Stimulated activated CD4-positive, alpha-beta T cell treated with anti-CD3 and anti-CD28 coated beads, Interleukin-4, amount 100 ng/mL, for 4 hours (primary cell): ENCODE measurements at places on chromosomes 5 and 9.

DNA sequence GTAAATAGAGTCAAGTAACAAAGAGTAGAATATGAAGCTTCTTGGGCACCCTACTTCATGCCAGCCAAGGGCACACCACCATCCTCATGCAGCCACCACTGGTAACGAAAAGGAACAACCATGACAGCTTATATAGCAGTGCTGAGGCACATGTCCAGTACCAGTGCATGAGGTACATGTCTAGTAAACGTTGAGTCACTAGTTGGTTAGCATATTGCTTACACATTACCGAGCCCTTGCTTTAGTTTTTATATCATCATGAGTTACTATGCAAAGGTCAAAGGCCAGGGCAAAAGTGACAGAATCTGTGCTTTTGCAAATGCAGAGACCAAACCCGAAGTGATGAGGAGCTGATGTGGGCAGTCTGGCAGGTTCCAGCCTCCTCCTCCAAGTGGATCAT lies 147.1 kb upstream of the MAP1B start:
- DNase-seq = no peak

- no peak for DNase-seq
Measured at GRCh38 chr9:17318821-17319320, 184.0 kb downstream of the CNTLN start.

DNA sequence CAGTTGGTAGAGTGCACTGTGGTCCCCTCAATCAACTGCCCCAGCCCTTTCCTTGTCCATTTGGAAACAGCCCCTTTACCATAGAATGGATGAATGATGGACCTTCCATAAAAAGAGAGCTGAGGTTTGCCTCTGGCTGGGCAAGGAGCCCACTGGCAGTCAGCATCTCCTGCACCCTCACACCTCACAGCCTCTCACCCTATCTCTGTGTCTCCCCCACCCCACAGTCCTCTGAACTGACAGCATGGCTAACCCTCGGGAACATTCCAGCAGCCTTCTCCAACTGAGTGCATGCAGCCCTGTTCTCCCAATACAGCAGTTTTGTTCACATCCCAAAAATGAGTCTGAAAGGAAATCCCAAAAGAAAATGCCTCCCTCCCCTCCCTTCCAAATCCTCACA lies 51.7 kb downstream of the RETREG1 start:
- no peak for DNase-seq

GRCh38 chr9:4760122-4760521 lies 19.1 kb upstream of the AK3 start:
- DNase-seq = no peak

- no peak for DNase-seq
Measured at GRCh38 chr5:32753051-32753450, 41.9 kb downstream of the NPR3 start.

GRCh38 chr9:32161209-32161608 lies 223.2 kb upstream of the ACO1 start:
- DNase-seq = no peak

GRCh38 chr5:96373381-96373733 lies 59.7 kb downstream of the PCSK1 start:
- no peak for DNase-seq

GRCh38 chr9:134895908-134896833 lies 15.6 kb downstream of the FCN2 start:
- no peak for DNase-seq

GRCh38 chr5:160922311-160922710 lies 70.3 kb upstream of the ATP10B start:
- DNase-seq = no peak

DNA sequence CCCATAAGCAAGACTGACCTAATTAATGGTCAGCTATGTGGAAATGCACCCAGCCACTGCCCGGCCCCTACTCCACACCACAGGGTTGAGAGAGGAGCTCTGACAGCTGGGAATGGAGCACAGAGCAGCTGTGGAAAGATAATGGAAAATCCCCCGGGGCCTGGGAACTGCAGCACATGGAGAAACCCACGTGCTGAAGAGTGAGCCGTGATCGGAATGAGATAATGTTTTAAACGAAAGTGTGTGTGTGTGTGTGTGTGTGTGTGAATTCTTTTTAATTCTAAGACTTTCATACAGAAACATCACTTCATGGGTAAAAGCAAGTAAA lies 13.1 kb upstream of the SLC12A7 start:
- DNase-seq = no peak

- no peak for DNase-seq
Measured at GRCh38 chr5:59249160-59249559, 644.4 kb downstream of the PDE4D start.

DNA sequence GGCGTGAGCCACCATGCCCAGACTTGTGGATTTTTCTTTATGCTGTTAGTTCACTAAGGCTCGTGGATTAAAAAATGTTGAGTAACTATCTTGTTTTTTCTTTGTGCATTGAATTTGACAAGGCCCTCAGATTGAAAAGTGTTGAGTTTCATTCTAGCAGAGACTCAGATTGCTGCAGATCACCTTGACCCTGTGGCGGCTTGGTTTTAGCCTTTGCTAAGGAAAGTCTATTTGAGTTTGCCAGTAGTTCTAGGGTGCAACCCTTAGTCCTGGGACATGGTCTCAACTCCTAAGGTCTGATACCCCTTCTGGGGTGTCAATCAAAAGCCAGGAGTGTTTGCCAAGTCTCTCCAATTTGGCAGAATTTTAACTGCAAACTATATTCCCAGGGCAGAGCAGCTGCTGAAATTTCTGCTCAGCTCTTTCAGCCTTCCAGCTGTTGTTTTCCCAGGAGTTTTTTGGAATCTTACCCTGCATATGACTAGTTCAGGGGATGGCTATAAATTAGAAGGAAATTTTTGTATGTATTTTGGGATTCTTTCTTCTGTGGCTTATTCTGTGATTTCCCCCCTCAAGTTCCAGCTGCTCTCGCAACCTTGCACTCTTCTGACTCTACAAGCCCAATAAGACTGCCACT lies 84.3 kb upstream of the HAND1 start:
- DNase-seq = no peak

DNA sequence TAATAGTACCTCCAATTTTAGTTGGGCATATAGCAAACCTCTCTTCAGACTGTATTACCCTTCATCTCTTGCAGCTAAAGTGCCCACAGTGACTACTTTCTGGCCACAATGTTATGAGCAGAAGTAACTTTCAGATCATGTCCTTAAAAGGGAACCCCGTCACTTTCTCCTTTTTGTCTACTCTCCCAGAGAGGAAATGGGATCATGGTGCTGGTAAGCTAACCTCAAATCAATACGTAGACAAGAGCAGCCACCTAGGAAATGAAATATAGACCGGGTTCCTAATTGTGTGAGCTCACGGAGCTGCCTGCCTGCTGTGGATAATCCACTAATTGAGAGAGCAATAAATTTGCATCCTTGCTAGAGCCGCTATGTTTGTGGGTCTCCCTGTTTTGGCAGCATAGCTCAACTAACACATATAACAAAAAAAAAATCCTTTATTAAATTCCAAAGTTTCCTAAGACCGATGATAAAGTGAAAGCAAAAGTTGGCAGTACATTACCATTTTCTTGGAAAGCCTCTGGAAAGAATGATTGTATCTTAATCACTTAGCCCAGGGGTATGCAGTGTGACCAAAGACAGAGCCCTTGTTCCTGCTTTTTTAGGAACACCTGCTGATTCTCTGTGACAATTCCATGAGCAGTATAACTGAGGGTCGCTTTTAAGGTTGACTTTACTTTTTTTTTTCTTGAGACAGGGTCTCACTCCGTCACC lies 5.6 kb upstream of the IL7R start:
- DNase-seq = no peak

DNA sequence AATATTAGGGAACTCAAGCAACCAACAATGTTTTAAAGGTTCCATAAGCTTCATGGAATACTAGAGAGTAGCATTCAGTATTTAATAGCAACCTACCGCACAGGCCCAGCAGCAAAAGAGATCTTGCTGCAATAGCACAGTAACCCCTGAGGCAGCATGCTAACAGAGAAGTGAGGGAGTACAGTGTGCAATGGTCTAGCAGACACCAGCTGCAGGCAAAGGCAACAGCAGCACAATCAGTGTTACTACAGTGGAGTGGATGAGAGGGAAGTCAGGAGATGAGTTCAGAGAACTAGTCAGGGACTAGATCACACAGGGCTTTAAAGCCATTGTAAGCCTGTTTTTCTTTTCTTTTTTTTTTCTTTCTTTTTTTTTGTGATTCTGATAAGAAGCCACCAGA lies 2.8 kb downstream of the TICAM2 start:
- DNase-seq = no peak

DNA sequence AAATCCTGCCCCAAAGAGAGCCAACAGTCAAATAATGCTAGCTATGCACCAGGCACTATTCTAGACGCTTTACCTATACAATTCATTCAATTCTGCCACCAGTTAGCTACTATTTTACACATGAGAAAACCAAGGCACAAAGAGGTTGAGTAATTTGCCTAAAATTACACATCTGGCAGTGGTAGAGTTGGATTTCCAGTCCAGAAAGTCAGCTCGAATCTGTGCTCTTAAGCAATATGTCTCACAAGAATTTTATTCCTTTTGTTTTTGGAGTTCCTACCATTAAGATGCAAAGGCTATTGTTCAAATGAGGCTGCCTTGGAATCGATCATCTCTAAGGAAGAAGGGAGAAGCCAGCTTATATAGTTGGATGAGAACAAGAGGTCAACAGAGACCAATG lies 256.9 kb upstream of the RASA1 start:
- no peak for DNase-seq

- DNase-seq = no peak
Measured at GRCh38 chr5:45687701-45688100, 8.5 kb downstream of the HCN1 start.

GRCh38 chr5:116719106-116719505 lies 144.5 kb upstream of the SEMA6A start:
- DNase-seq = no peak

DNA sequence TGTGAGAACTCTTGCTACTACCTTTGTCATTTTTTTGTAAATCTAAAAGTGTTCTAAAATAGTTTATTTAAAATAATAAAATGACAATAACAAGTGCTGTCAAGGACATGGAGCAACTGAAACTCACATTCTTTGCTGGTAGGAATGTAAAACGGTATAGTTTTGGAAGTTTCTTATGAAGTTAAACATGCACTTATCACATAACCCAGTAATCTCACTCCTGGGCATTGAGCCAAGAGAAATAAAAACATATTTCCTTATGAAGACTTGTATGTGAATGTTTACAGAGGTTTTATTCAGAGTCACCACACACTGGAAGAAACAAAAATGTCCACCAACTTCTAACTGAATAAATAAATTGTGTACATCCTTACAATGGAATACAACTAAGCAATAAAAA lies 46.0 kb upstream of the COL15A1 start:
- no peak for DNase-seq

GRCh38 chr5:95555553-95555952 lies 652 bp downstream of the ARSK start:
- DNase-seq = no peak

DNA sequence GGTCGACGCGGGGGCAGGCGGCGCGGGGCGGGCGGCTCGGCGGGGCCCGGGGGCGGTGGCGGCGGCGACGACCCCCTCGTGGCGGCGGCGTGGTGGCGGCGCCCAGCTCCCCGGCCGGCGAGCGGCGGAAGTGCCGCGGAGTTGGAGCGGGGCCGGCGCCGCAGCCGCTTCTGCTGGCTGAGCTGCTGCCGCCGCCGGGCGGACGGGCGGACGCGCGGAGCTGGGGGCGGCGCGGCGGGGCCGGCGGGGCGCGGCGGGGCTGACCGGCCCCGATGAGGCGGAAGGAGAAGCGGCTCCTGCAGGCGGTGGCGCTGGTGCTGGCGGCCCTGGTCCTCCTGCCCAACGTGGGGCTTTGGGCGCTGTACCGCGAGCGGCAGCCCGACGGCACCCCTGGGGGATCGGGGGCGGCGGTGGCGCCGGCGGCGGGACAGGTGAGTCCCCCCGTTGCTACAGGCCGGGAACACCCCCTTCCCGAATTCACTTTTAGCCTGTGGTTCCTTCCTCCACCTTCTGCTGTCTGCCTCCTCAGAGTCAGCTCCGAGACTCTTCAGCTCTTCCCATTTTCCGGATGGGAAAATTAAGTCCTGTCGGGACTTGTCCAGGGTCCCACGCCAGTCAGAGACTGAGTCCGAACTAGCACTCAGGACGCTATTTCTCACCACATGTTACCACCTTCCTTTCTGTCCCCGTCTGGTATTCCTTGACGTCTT lies at the start of gene GALNT10:
GALNT10 (plus strand) TSS at position 139 of the 710 bp plus-strand sequence; CDS start at position 273, 134 bp downstream.
- peak; percentile 46 for DNase-seq

DNA sequence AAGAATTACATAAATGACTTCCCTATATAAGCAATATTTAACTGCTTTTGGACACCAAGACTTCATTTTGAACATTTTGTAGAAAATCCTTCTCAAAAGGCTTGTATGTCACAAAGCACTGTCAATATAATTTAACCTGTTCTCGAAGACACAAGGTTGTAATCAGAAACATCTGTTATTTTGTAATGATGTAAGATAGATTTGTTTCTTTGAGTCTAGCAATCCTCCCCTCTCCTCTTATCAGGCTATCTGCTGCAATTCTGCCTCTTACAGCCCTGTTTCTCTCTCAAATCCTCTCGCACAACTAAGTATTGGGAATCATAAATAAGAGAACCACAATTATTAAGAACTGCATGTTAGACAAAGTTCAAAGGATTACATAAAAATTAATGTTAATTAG lies 18.6 kb upstream of the TARS1 start:
- no peak for DNase-seq

DNA sequence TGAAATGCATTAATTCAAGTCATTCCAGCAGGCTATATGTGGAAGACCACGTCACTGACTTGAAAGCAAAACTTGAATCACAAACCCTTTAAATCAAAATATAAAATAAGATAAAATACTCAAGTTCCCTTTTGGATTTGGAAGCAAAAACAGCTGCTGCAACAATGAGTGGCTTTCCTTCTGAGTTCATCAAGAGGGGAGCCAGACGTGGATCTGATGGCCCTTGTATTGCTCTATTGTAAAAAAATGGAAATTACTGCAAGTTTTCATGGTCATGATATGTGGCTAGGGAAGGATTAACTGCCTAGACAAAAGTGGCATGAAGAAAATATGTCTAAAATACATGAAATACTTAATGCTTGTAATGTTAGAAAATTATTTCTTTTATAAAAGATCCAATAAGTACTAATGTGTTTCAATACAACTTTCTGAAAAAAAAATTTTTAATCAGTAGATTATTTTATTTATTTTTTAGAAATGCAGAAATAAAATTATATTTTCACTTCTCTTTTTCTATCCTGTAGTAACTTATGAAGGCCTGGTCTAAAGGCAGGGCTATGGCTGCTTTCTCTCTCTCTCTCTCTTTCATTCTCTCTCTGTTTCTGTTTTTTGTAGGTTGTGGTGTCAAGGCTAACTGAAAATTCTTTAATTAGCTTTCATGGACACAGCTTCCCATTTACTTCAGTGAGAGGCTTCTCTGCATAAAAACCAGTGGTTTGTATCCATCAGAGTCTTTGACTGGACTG lies 24.0 kb downstream of the LIX1 start:
- DNase-seq = no peak
